ENCODE measurements at places on chromosomes 1 and 21.

- no peak for DNase-seq
Measured at GRCh38 chr1:113057006-113057405, 16.0 kb upstream of the LRIG2 start.

DNA sequence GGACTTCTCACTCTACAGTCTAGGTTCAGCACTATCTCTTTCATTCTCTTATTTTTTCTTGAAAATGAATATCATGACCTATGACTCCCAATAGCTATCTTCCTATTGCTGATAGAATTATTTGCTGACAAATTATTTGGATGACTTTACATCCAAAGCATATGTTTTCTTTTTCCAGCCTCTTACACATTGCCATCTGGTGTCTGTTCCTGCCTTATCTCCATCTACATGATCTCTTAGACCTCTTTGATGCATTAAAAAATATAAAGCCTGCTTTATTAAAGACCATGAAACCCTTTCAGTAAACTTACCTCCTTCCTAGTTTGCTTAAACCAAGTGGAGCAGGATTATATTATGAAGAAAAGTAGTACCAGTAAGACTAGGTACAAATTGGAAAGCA lies 700.9 kb upstream of the CXADR start:
- no peak for DNase-seq

DNA sequence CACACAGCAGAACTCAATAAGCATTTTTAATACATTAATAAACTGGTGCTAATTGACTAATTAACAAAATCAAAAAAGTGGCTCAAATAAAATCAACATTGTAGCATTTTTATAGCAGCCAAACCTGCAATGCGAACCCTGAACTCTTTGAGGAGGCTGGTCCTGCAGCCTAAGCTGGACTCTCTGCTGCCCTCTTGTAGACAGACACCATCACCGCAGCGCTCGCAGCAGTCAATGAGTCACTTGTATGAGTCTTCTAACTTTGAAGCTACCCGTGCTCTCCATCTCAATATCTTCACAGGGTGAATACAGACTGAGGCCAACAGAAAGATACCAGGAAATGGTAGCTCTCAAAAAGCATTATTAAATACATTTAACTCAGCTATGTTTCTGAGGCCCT lies 9.7 kb upstream of the KRTAP7-1 start:
- no peak for DNase-seq

DNA sequence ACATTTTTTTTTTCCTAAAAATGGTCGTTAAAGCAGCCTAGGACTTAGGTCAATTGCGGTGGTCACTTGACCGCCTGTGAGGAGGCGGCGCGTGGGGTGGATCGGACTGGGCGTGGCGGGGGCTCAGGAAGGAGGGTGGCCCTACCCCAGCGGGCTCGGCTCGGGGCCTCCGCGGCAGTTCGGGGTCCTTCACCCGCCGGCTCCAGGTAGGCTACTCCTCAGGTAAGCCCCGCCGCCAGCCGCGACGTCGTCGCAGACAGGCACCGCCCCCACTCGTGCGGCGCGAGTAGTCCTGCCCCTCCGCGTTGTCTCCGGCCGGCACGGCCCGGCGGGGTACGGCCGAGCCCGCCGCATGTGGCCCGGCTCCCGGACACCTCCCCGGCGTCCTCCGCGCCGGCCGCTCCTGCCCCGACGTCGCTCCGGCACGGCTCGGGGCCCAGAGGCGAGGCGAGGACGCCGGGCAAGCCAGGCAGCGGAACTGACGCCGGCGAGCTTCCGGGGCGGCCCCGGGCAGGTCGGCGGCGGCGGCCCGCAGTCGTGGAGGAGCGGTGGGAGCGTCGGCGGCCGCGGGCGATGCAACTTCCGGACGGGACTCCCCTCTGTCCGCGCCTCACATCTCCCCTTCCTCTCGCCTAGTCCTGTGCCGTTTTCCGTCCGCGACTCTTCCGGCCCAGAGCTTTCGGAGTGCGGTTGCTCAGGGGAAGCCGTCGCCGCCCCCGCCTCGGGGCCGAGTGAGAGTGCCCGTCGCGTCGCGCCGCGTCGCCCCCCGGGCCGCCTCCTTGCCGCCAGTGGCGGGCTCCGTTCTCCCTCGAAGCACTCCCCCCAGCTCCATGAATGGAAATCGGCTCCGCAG lies at the start of gene AGO3:
Gene AGO3 (plus strand): TSS at position 513 of the 853 bp plus-strand sequence. CDS start 322 bp downstream, at position 835.
- DNase-seq, result peak; percentile 84

- peak; percentile 51 for DNase-seq
Measured at GRCh38 chr1:3423245-3423829, 31.1 kb upstream of the ARHGEF16 start.

- DNase-seq, result no peak
Measured at GRCh38 chr1:1173793-1174415, at the start of gene TTLL10. TSS of gene TTLL10 (plus strand) at chr1:1173880. CDS start at chr1:1179216, 5,336 bp downstream.

DNA sequence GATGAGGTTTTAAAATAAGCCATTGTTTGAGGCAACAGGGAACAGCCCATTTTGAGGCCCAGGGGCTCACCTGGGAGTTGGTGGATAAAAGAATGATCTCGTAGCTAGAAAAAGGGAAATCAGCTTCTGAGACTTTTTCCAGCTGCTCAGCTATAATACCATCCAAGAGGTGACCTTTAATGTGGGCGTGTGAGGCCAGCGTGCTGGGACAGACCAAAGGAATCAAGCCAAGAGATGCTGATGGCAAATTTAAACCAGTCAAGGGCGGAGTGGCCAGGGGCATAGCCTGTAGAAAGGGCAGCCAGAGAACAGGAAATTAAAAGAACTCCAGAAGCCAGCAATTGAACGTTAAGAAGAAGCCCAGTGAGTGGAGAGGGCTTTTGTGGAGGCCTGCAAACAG lies 132.6 kb downstream of the IER5 start:
- DNase-seq, result no peak

DNA sequence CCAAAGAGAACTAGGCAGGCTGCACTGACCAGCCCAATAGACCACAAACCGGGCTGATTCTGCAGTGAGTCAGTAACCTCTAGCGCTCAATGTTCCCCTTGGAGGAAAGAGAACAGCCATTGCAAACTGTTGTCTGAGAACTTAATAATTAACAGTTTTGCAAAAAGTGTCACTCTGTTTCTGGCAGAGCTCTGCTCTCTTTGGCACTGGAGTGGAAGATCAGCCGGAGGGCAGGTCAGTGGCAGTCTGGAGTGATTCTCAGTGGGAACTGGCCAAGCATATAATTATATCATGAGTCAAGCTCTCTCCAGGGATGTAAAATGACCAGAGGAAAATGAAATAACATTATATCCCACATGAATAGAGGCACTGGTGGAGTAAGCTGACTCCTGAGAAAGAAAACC lies 238.3 kb downstream of the HLX start:
- no peak for DNase-seq

- no peak for DNase-seq
Measured at GRCh38 chr1:227841096-227841495, 25.6 kb downstream of the PRSS38 start.

- DNase-seq, result peak; percentile 95
Measured at GRCh38 chr21:33025489-33026442, at the start of gene OLIG2. TSS of gene OLIG2 (plus strand) at chr21:33025935. CDS start at chr21:33026863, 928 bp downstream.

GRCh38 chr1:222754366-222755139 lies 17.6 kb downstream of the FAM177B start:
- peak; percentile 24 for DNase-seq

DNA sequence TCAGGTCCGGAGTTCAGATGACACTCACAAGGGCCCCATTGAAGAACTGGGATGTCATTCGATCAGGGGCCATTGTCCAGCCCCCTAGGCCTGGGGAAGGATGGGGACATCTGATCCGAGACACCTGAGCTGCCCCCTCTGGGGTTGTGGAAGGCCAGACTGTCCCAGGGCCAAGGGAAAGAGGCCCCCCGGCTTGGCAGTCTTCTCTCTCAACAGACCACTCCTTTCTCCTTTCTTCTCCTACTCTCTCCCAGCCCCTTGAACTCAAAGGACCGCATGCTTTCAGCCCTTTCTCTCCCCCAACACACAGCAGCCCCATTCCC lies 1.1 kb downstream of the S100A1 start:
- no peak for DNase-seq

DNA sequence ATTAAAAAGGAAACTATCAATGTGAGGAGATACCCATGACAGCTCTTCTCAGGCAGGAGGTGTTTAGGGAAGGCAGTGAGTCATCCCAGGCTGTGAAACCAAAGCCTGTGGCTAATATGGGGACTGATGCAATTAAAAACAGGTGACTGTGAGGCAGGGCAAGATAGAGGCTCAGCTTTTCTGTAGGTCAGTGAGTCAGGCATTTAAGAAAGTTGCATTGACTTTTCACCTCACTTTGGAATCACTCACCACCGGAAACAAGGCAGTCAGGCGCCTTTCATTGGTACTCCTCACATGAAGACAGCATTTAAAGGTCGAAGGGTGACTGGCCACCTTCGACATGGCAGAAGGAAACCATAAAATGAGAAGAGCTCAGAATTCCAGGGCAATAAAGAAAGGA lies 54.5 kb downstream of the PAPPA2 start:
- no peak for DNase-seq

GRCh38 chr1:87588495-87588894 lies 259.8 kb downstream of the LMO4 start:
- DNase-seq, result no peak

- DNase-seq, result no peak
Measured at GRCh38 chr1:151175863-151176262, at the start of gene TMOD4. TSS of gene TMOD4 (minus strand) at chr1:151175981. CDS start at chr1:151174875, 1,106 bp downstream.

DNA sequence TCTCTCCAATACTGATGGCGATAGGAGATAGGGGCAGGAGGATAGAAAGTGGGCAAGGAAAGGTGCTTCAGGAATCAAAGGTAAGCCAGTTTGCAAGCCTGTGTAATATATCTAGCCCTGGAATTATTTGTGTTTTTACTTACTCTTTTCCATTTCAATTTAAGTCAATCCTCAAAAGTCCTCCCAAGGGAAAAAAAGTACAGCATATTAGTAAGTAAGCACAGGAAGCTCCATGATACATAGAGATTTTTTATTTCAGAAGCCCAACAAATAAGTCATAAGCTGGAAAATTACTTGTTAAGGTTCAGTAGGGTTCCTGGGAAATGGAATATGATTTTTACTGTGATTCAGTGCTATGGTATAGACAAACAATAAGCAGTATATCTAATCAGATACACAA lies 337.7 kb upstream of the DUSP10 start:
- DNase-seq, result no peak

DNA sequence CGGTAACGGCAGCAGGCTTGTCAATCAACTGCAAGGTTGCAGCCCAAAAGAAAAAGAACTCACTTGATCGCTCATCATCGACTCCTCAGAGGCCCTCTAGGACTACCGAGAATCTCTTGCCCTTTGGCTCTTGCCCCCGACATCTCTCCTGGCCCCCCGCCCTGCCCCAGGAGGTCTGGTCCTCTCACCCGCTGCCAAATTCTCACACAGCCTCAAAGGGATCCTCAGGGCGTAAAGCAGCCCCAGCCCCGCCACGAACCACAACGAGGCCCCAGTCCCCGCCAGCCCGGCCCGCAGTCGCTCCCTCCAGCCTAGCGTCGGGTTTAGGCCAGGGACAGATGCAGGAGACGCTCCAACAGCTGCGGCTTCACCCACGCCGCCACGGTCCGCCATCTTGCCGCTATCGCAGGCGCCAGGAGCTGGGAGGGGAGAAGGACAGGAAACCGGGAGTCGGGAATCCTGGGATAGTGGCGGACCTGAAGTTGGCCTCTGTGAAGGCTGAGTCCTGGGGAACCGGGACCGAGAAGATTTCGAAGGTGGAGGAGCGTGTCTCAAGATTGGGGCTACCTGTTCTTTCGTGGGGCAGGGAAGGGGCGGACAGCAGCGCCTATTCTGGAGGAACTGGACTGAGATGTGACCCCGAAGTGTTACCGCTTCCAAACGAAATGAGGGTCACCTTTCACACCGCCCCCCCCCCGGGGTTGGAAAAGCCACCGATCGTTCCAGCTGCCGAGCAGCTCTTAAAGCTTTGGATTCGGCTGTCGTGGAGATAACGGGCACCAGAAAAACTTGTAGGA lies at the start of gene ST7L:
Gene ST7L (minus strand): TSS at position 421 of the 797 bp plus-strand sequence. CDS start 28 bp downstream, at position 393.
- DNase-seq, result peak; percentile 86

Measured in midbrain (tissue), 1 donor.